ENCODE measurements at places on chromosomes 11 and 22. TPM values are rescaled to one million over a fixed set of nuclear protein-coding genes. Genes with fewer than 3 reads are reported as not detected.
A peak's percentile ranks its signal among the peaks of the same experiment; 100 is the strongest.

DNA sequence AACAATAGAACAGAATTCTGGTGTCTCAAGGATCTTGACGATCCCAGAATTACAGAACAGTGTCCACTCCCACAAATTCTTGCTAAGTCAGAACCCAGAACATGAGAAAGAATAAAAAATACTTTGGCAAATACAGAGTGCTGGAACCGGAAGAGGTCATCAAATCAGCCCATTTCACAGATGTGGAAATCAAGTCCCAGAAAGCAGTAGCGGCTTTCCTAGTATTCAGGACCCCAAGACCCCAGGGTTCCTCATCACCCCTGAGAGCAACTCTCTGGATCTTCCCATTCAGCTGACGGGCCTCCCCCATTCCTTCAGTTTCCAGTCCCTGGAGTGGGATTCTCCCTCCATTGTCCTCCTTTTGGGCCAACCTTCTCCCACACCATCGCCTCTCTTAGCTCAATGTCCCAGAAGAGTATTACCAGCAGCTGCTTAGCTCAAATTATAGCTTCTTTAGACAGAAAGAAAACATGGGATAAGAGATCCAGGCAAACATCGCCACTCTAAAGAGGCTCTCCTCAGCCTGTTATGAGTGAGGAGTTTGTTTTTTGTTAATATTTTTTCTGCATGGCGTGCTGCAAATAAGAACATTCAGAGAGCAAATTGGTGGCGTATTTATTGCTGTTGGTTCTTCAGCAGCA lies 268.3 kb downstream of the MN1 start:
- H3K27me3 ChIP-seq = no peaks in the 10 kb centered on the region
- no peaks in the 10 kb centered on the region for H3K36me3 ChIP-seq
- no peak overlapping the region for H3K27ac ChIP-seq
- DNase-seq = no peak
- H3K4me1 ChIP-seq = no peaks in the 10 kb centered on the region
- no peak overlapping the region for H3K4me3 ChIP-seq

DNA sequence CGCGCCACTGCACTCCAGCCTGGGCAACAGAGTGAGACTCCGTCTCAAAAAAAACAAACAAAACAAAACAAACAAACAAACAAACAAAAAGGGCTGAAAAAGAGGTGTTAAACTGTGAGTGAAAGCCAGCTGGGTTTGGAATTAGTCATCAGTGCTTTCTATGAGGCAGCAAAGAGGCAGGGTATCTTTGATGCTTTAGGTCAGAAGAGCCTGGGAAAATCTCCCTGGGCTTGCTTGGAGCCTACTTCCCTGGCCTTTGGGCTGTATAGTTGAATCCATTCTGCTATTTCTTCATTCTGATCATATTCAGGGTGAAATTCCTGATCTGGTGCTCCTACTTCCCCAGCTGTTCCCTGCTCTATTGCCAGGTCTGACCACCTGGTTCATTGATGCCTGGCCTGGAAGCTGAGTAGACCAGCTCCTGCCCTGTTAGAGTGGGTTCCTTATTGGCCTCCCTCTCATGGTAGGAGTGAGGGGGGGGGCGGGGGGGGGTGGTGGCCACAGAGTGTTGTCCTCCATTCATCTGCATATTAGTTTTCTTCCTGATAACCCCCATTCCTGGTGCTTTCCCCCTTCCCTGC lies 65.6 kb downstream of the INSC start:
- no peaks in the 10 kb centered on the region for H3K27me3 ChIP-seq
- no peak overlapping the region for H3K4me3 ChIP-seq
- DNase-seq = no peak
- no peaks in the 10 kb centered on the region for H3K4me1 ChIP-seq
- H3K27ac ChIP-seq = no peak overlapping the region
- no peaks in the 10 kb centered on the region for H3K36me3 ChIP-seq

- peaks cover 19% of the 10 kb centered on the region for H3K4me1 ChIP-seq
- peak overlapping the region; percentile 90 for H3K4me3 ChIP-seq
- no peaks in the 10 kb centered on the region for H3K27me3 ChIP-seq
Measured at GRCh38 chr11:748007-748359, 719 bp downstream of the TALDO1 start.

DNA sequence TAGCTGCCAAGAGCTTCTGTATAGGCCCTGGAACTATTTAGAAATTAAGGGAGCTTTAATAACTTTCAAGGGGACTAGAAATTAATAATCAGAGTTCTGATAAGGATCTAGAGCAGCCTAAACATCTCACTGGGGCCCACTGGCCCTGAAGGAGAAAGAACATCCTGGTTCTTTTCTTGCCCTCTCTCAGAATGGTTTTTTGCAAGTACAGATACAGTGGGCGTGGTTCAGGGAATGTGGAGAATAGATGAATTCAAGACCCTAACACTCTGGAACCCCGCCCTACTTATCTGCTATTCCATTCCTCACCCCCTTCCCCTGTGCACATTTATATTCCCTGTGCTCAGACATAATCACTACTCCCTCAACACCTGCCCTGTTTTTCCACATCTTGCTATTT lies 90.2 kb downstream of the PARVA start:
- H3K4me1 ChIP-seq = no peaks in the 10 kb centered on the region
- no peaks in the 10 kb centered on the region for H3K36me3 ChIP-seq
- H3K27ac ChIP-seq = no peak overlapping the region
- H3K4me3 ChIP-seq = no peak overlapping the region

DNA sequence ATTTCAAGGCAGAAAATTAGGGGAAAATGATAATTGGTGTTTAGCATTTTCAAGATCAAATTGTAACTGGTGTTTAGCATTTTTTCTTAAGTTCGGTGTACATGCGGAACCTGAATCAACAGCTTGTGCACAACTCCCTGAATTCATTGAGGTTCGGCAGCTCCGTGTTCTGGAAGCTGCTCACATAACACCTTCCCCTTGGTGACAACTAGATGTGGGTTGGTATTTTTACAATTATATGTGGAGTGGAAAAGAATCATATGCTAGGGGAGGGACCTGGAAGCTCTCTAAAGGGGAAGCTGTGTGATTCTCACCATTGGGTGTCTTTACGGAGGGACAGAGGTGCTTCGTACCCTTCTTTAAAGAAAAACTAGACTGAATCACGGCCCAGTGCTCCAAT lies 199.0 kb upstream of the MTNR1B start:
- DNase-seq = no peak
- no peak overlapping the region for H3K27ac ChIP-seq
- H3K4me3 ChIP-seq = no peak overlapping the region

- H3K4me1 ChIP-seq = no peaks in the 10 kb centered on the region
- H3K27ac ChIP-seq = no peak overlapping the region
- no peak for DNase-seq
- H3K27me3 ChIP-seq = no peaks in the 10 kb centered on the region
Measured at GRCh38 chr11:106456647-106457046, 379.2 kb downstream of the AASDHPPT start.

Gene EED
- total RNA-seq = 28.3 TPM

GRCh38 chr11:112620621-112621394 lies 340.4 kb upstream of the NCAM1 start:
- H3K4me1 ChIP-seq = no peaks in the 10 kb centered on the region
- no peaks in the 10 kb centered on the region for H3K27me3 ChIP-seq
- H3K36me3 ChIP-seq = no peaks in the 10 kb centered on the region

DNA sequence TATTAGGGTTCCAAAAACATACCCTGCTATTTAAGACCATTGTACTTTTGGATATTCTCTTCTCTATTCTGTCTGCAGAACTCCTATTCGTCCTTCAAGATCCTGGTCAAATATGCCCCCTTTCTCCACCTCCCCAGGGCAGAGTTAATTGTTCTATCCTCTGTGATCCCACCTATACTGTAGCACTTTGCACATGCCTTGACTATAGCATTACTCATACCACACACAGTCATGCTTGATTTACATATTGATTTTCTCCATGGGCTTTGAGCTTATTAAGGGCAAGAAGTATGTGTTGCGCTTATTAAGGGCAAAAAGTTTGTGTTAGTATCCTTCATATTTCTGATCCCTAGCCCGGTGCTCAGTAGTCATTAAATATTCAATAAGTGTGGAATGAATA lies 263.7 kb upstream of the CADM1 start:
- H3K27me3 ChIP-seq = no peaks in the 10 kb centered on the region
- H3K4me3 ChIP-seq = no peak overlapping the region
- H3K27ac ChIP-seq = no peak overlapping the region
- no peaks in the 10 kb centered on the region for H3K4me1 ChIP-seq

- no peaks in the 10 kb centered on the region for H3K27me3 ChIP-seq
- no peak for DNase-seq
- no peaks in the 10 kb centered on the region for H3K36me3 ChIP-seq
- H3K4me1 ChIP-seq = no peaks in the 10 kb centered on the region
Measured at GRCh38 chr11:115869780-115870431, 365.7 kb upstream of the CADM1 start.

GRCh38 chr11:70872955-70873735 lies 379.2 kb downstream of the SHANK2 start:
- no peak overlapping the region for H3K27ac ChIP-seq
- H3K27me3 ChIP-seq = no peaks in the 10 kb centered on the region
- no peak overlapping the region for H3K4me3 ChIP-seq
- DNase-seq = no peak
- no peaks in the 10 kb centered on the region for H3K4me1 ChIP-seq

- H3K4me3 ChIP-seq = no peak overlapping the region
- DNase-seq = no peak
- no peak overlapping the region for H3K27ac ChIP-seq
- peaks cover 16% of the 10 kb centered on the region for H3K4me1 ChIP-seq
- no peaks in the 10 kb centered on the region for H3K36me3 ChIP-seq
Measured at GRCh38 chr11:12116425-12117032, 6.1 kb downstream of the MICAL2 start.

DNA sequence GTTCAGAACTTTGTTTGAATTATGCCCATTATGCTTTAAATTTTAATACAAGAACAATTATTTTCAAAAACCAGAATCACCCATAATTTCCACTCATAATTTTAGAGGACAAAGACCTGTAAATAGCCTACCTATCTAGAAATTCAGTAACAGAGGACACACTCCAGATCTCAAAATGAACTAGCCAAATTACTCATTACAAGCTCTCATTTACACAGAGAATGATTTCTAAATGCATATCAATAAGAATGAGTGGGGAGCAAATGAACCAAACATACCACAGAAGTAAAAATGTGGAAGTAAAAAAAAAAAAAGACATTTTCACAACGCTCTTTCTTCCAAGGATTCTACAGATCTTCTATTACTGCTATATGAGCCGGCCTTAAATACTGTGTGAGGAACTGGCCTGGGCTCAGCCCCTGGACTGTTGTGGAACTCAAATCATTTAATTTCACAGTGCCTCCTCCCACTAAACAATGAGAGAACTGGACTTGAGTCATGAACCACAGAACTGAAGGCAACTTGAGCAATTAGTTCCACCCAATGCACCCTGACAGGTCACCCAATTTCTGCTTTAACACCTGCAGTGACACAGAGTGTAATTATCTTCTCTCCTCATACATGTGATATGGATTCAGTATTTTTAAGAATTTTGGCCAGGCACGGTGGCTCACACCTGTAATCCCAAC lies 8.0 kb downstream of the MRTFA start:
- no peak overlapping the region for H3K4me3 ChIP-seq
- H3K27me3 ChIP-seq = no peaks in the 10 kb centered on the region
- no peak overlapping the region for H3K27ac ChIP-seq
- H3K4me1 ChIP-seq = no peaks in the 10 kb centered on the region
- DNase-seq = no peak
- no peaks in the 10 kb centered on the region for H3K36me3 ChIP-seq

GRCh38 chr11:2691355-2691761 lies 8.4 kb downstream of the KCNQ1OT1 start:
- H3K27ac ChIP-seq = no peak overlapping the region
- no peaks in the 10 kb centered on the region for H3K27me3 ChIP-seq
- H3K4me1 ChIP-seq = peaks cover 6% of the 10 kb centered on the region
- DNase-seq = no peak
- H3K36me3 ChIP-seq = no peaks in the 10 kb centered on the region
- no peak overlapping the region for H3K4me3 ChIP-seq

Gene SYNGR1
- 4.3 TPM for total RNA-seq

DNA sequence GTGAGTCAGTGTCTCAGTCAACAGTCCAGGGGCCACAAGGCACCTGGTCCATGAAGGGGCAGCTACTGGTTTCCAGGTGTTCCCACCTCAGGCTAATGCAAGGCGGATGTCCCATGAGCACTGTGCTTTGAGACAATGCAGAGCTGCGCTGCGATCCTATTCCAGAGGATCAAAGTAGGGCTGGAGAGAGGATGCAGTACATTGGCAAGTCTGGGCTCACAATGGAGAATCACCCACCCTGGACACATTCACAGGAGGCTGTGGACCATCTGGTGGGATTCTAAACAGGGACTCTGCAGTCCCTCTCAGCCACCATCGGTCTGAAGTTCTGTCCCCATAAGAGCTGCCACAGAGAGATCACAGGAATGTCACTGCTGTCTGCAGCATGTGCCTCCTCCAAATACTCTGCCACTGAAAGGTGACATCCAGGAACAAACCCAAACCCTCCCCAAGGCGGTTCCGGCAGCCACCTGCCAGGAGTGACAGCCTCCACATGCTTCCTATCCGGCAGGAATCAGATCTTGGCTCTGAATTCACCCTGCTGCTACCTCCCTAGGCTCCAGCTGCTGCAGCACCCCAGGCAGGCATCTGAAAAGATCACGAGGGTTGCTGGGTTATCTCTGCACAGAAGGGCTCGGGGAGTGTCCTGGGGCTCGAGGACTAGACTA lies 45.3 kb upstream of the SERPIND1 start:
- DNase-seq = no peak
- no peaks in the 10 kb centered on the region for H3K27me3 ChIP-seq
- H3K4me3 ChIP-seq = no peak overlapping the region
- H3K36me3 ChIP-seq = no peaks in the 10 kb centered on the region
- no peak overlapping the region for H3K27ac ChIP-seq

DNA sequence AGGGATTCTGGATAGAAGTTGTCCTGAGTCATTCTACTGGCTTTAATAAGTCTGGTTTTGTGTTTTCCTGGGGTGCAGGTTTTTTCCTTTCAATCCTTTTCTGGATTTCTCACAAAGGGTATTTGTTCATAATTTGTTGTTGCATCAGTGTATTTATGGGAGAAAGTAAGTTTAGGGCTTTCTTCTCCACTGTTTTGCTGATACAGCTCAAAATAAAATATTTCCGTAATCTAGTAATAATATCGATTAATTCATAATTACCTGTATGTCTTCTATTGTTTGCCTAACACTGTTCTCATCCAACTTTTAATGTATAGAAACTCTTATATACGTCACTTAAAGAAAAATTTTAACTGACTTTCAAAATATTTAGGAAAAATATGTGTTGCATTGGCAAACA lies 728.2 kb downstream of the LUZP2 start:
- H3K4me3 ChIP-seq = no peak overlapping the region
- DNase-seq = no peak
- H3K4me1 ChIP-seq = no peaks in the 10 kb centered on the region
- no peak overlapping the region for H3K27ac ChIP-seq
- no peaks in the 10 kb centered on the region for H3K27me3 ChIP-seq

- H3K27ac ChIP-seq = no peak overlapping the region
- H3K36me3 ChIP-seq = no peaks in the 10 kb centered on the region
- no peak for DNase-seq
- H3K4me3 ChIP-seq = no peak overlapping the region
- H3K4me1 ChIP-seq = no peaks in the 10 kb centered on the region
Measured at GRCh38 chr11:108813086-108813485, 148.2 kb downstream of the DDX10 start.
